RWPE1 (cell line): ENCODE measurements at places on chromosomes 6 and 20.

DNA sequence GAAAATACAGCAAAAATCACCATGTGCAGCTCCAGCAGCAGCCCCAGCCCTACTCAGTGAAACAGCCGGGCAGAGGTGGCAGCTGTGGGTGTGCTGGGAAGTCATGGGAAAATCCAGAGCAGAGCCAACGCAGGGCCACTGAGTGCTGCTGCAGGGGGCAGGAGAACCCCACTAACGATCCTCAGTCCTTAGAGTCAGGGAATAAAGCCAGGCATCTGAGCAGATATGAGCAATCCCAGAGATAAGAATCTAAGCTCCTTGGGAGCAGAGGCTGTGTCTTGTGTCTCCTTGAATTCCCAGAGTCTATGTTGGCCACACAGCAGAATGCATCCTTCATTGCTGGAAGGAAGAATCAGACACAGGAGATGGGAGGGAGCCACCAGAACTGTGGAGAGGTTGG is 493.1 kb upstream of the MAP3K7 start:
- no peak for DNase-seq

- no peak for DNase-seq
Measured at GRCh38 chr20:58246346-58246745, 17.9 kb upstream of the ANKRD60 start.

DNA sequence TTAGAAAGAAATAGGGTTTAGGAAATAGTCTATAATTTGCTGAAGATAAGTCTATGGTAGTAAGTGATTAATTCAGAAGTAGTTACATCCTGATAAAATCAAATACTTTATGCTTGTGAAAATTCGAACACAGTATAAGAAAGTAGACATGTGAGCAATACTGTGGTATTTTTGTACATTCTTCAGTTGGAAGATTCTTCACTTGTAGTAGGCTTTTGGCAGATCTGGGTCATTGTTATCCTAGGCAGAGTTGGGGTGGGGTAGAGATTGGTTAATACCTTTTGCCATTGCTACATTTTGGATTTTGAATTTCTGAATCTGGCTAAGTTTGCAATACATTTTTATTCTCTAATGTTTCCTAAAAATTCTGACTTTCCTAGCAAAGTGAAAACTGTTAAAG is 197.5 kb downstream of the BCKDHB start:
- no peak for DNase-seq

DNA sequence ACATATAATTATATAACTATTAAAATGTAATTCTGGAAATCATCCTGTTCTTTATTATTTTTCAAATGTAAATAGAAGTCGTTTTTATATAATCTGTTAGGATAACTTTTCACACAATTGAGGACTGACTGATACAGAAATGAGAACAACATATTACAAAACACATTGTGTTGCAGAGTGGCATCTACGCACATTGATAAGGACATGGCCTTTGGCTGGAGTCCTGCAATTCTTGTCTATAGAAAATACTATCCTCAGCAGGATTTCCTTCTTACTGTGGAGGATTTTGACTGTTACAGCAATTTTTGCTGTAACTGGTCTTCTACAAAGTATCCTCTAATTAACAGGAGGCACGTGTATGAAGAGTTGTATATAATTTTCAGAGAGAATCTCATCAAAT is 19.8 kb downstream of the SH3BGRL2 start:
- DNase-seq, result no peak

GRCh38 chr6:30060606-30061091 is 416 bp upstream of the POLR1H start:
- DNase-seq, result no peak

GRCh38 chr20:58580474-58580835 is 65.3 kb upstream of the APCDD1L start:
- DNase-seq, result no peak

DNA sequence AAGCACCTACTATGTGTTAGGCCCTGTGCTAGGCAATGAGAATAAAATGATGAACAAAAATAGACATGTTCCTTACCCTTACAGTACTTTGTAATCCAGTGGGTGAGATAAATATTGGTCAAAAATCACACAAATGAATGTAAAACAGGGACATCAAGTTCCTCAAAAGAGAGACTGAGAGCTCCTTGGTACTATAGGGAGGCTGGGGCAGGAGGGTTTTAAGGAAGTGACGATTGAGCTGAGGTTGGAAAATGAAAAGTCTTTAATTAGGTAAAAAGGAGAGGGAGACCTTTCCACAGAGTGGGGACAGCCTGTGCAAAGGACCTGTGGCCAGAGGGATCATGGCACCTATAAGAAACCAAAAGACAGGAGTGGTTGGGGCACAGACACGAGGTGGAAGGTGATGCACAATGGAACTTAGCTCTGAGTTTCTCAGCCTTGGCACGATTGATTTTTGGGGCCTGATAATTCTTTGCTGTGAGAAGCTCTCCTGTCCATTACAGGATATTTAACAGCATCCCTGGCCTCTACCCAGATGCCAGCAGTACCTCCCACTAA is 140.3 kb downstream of the CEP57L1 start:
- DNase-seq, result no peak

DNA sequence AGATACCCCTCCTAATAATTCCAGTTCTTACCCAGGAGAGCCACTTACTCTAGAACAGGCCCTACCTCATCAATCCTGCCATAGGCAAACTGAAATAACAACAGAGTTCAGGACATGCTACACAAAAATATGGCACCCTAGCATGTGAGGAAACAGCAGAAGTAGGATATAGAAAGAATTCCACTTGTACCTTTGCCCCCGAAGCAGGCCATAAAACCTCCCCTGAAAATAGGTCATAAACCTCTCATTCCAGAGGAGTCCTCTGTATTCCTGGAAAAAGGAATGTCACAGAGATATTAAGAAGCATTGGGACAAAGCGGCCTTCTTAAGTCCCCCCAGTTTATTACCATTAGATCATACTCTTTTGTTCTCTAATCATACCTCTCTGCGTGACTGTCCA is 504.3 kb upstream of the MARCKS start:
- no peak for DNase-seq

- no peak for DNase-seq
Measured at GRCh38 chr20:32796981-32797451, 22.7 kb upstream of the MAPRE1 start.

DNA sequence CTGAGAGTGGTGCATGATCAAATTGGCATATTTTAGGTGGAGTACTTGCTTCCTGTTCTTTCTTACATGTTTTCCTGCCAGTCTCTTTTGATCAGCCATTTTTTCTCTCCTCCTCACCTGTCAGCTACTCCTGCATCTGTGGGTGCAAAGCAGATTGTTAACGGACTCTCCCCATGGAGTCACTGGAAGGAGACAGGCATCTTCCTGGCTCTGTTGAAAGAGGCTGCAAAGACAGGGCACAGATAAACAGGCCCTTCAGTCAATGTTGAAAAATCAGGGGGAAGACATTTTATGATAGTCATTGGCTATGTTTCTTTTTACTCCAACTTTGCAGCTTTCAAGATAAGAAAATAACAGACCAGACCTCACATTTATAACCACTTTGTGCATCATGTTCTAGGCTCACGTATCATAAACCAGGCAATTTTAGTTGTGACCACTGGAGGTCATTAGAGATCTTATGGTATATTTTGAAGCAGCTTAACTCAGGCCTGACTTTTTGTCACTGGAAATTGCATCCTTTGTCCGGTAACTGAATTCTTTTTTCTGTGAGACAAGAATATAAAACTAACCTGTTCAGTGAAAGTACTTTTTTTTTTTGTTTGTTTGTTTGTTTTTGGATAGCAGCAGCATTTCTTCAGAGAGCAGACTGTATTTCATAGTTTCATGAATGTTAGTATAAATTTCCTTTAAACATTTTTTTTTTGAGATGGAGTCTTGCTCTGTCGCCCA is 20.1 kb downstream of the ECT2L start:
- peak; percentile 52 for DNase-seq

GRCh38 chr20:48283470-48284110 is 498.3 kb upstream of the SULF2 start:
- DNase-seq, result peak; percentile 86

GRCh38 chr6:100267721-100268123 is 197.0 kb downstream of the SIM1 start:
- DNase-seq, result no peak

DNA sequence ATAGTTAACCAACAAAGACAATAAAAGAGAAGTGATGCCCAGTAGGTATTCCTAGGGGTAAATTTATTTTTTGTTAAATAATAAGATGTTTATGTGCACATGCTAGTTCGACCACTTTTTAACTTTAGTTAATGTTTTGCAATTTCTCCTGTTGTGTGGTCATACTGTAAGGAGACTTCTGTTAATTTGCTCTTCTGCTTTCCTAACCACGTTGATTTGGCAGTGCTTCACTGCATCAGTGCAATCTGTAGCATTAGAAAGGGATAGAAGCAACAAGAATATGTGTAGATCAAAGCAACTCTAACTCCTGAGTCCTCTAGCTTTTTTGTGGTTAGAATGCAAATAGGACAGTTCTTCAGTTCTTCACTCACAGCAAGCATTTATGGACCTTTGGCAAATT is 13.9 kb downstream of the MYB start:
- DNase-seq, result no peak

- no peak for DNase-seq
Measured at GRCh38 chr6:16326971-16327776, 88.8 kb downstream of the GMPR start.

- no peak for DNase-seq
Measured at GRCh38 chr6:35507221-35507620, 5.5 kb downstream of the TULP1 start.

GRCh38 chr20:10022625-10023024 is 12.2 kb upstream of the ANKEF1 start:
- DNase-seq, result no peak

GRCh38 chr20:44560229-44560628 is 22.1 kb upstream of the PKIG start:
- DNase-seq, result no peak

GRCh38 chr6:109678240-109678639 is 12.8 kb downstream of the AK9 start:
- DNase-seq, result no peak

GRCh38 chr6:41167173-41167963 is 4.5 kb upstream of the TREM2 start:
- peak; percentile 24 for DNase-seq

GRCh38 chr20:36154700-36155628 is at the start of gene EPB41L1:
TSS of gene EPB41L1 (plus strand) at chr20:36154740. CDS start at chr20:36173778, 19,038 bp downstream.
- no peak for DNase-seq

DNA sequence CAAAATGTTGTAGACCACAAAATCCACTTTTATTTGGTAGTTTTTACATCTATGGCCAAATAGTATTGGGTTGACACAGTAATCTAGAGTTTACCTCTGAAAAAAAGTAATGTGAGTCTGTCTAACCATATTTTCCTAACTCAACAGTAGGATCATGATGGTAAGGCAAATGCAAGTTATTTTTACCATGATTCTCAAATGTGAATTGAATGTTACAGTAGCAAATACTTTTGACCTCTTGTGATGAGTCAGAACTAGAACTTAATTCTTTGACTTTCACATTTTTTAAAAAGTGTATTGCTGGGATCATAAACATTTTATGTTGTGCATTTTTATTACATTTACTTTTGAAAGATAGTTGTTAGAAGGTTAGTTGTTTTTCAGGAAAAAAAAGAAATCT is 22.0 kb downstream of the RNF146 start:
- no peak for DNase-seq

DNA sequence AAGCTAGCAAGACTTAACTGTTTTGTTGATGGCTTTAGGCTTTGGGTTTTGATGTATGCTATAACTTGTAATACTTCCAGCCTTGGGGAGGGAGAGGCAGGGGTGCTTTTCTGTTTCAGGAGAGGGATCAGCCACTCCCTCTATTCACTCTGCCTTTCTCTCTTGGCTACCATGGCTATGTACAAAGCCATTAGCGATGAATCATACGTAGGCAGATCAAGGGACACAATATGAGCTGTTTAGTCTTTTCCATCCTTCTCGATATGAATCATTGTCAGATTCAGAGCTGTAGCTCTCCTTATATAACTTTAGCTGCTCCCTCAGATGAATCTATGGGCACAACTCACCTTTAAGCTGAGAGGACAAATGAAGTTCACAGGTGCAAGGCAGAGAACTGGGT is 230.6 kb downstream of the TSHZ2 start:
- peak; percentile 23 for DNase-seq

DNA sequence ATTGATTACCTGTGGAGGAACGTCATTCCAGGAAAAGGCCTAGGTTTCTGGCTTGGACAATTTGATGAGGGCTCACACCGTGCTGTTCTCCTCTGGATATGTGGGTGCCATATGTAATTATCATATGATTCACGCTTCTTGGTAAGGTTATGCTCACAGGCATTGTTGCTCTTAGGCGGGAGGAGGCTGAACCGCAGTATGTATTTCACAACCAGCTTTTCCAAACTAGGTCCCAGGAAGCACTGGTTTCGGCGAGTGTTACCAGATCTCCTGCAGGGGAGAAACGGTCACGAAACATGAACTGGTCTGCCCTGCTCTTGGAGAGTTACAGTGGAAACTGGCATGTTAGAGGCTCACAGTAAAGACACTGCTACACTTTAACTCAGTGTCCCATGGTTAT is 793 bp upstream of the FAM50B start:
- no peak for DNase-seq

DNA sequence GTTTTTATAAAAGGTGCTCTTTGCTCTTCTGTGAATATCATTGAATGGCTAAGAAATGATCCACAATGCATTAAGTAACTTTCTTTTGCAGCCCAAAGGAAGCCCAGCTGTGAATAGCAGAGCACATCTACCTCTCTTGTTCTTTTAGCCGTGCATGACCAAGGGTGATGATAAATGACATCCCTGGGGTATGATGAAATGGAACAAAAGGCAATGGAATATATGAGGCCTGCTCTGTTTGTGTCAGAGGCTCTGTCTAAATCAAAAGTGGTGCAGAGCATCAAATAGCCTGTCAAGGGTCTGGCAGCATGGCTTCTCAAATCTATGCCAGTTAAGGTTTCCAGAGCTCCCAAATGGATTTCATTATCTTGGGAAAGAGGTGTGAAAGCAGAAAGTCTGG is 362.6 kb upstream of the RNF217 start:
- no peak for DNase-seq

DNA sequence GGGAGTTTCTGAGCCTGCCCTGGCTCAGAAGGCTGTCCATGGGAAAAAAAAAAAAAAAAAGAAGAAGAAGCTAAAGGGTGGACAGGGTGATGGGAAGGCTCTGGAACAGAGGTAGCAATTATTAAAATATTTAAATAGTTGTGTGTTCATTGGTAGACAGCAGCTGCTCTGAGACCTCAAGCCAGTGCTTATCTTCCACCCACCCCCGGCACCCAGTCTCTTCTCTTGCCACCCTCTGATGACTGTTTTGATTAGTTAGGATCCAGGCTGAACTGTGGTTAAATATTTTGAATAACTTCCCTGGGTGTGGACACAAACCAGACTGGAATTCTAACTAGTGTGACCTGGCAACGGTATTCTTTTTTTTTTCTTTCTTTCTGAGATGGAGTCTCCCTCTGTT is 16.9 kb upstream of the SRSF3 start:
- DNase-seq, result peak; percentile 92

DNA sequence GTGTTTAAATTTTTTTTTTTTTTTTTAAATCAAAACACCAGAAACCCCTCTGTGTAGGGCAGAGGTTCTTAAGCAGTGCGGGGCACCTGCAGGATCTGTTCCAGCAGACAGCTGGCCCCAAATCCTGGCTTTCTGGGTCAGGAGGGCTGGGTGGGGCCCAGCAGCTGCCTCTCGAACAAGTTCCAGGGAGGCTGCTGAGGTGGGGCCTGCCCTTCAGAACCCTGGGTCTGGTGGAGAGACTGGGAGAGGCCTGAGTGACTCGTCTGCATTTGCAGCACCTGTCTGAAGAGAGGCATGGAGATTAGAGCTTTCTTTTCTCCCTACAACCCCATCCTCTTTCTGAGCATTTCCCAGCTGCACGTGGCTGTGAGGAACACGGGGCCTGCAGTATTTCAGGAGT is 8.4 kb downstream of the PSMG4 start:
- DNase-seq, result no peak
